ENCODE measurements at places on chromosomes 1 and 21.

GRCh38 chr1:84298328-84298683 is 3.2 kb upstream of the SAMD13 start:
- no peak for DNase-seq

GRCh38 chr1:97461782-97462181 is 459.1 kb downstream of the DPYD start:
- no peak for DNase-seq

- no peak for DNase-seq
These were observed 133.0 kb upstream of the CTTNBP2NL start for GRCh38 chr1:112263042-112263441.

DNA sequence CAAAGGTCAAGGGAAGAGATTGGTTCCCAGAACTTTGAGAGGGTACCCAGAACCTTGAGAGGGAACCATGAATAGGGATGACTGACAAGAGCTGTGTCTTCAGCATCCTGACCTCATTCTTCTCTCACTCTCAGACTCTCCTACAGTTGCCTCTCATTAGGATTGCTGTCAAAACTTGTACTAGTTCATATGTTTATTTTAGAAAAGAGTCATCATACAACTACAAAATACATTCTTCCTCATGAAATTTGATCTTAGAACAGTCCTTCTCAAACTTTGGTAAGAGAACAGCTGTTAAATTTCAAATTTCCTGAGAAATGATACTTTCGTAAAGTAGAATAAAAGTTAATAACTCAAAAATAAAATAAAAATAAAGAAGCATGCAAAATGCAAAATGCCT is 161.4 kb upstream of the ZRANB2 start:
- no peak for DNase-seq

- no peak for DNase-seq
These were observed 1.9 kb downstream of the OR2B11 start for GRCh38 chr1:247456021-247456420.

GRCh38 chr1:161727256-161727924 is 6.0 kb downstream of the FCRLB start:
- no peak for DNase-seq

DNA sequence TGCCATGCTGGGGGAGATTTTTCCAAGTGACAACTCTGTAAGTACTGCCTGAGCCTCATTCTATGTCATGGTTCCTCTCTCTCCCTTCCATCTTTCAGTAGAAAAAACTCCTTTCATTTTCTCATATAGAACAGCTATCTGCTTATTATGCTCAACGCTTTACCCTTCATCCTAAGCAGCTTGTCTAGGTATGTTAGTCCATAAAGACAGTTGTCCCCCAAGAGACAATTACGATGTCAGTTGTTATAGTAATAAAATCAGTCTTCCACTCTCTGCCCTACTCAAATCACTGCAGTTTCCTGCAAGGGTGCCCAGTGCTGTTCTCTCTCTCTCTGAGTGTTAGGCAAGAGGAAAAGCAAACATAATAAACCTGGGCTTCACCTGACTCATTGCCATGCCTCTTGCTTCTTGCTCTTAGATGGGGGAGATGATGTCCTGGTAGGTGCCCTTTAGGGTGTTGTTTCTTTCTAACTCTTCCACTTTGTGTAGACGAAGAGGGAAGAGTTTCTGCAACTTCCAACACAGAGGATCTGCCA is 59.4 kb downstream of the PAPPA2 start:
- DNase-seq = no peak

- DNase-seq = no peak
These were observed 310.9 kb downstream of the KIF26B start for GRCh38 chr1:245465666-245466065.
